ENCODE measurements at places on chromosomes 16 and 17.

DNA sequence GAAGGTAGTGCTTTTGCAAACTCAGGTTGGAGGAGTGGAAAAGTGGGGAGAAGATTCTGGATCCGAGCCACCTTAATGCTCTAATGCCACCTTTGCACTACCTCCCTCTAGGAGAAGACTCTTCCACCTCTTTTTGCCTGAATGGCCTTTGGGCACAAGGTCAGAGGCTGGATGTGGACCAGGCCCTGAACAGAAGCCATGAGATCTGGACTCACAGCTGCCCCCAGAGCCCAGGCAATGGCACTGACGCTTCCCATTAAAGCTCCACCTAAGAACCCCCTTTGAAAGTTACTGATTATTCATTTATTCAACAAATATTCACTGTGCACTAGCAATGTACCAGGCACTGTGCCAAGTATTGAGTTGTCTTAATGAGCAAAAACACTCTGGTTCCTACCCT, 3.2 kb downstream of the SHBG start:
- peaks cover 58% of the 10 kb centered on the region for H3K4me1 ChIP-seq
- no peaks in the 10 kb centered on the region for H3K36me3 ChIP-seq
- peak overlapping the region; percentile 72 for H3K27ac ChIP-seq
- H3K27me3 ChIP-seq, result peaks cover 2% of the 10 kb centered on the region

- H3K36me3 ChIP-seq, result no peaks in the 10 kb centered on the region
- H3K4me1 ChIP-seq, result peaks cover 9% of the 10 kb centered on the region
- H3K27me3 ChIP-seq, result no peaks in the 10 kb centered on the region
These were observed 20.7 kb upstream of the GSG1L start for GRCh38 chr16:28084209-28084608.

DNA sequence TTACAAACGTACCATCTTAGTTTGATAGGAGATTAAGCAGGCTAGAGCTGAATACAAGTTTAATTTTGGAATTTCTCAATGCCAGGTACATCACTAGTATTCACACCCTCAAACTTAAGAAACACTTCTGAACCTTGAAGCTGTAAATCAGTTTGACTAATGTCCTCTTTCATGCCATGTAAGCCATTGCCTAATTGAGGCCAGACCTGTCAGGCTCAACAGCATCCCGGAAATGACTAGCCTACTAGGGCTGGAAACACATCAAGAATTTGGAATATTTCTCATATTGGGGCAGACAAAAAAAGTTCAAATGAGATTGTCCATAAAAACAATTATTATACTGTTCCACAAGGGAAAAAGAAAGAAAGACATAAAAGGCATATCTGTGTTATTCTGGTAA, 1.7 kb downstream of the USP32 start:
- no peak overlapping the region for H3K27ac ChIP-seq
- peak overlapping the region; percentile 94 for H3K4me3 ChIP-seq
- no peaks in the 10 kb centered on the region for H3K27me3 ChIP-seq
- DNase-seq, result no peak
- H3K36me3 ChIP-seq, result peaks cover 2% of the 10 kb centered on the region

DNA sequence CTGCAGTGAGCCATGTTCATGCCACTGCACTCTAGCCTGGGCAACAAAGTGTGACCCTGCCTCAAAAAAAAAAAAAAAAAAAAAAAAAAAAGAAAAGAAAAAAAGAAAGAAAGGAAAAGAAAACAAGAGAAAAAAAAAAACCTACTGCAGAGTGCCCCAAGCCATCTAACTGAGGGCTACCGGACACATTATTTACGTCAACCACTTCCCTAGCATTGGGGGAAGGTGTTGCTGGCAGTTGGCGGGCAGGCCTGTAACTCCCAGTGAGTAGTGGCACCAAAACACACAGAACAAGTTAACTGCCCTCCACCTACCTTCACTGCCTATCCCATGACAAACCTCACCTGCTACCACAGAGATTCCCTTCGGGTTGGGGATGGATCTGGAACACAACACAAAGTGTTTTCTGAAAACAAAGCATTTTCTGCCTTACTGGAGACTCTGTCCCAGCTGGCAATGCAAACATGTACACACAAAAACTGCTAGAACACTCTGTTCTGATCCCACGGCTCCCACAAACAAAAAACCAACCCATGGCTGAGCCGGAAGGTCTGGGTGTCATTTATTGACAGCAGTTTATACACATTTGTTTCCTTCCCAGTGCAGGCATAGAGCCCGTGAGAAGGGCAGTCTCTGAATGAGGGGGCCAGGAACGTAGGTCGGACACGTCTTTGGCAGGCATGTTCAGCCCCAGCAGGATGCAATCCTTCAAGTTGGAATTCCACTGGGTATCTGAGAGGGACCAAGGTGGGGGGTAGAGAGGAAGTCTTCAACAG, 11.0 kb downstream of the PHB1 start:
- DNase-seq, result no peak
- no peak overlapping the region for H3K4me3 ChIP-seq
- H3K36me3 ChIP-seq, result peaks cover 43% of the 10 kb centered on the region
- peaks cover 60% of the 10 kb centered on the region for H3K4me1 ChIP-seq

DNA sequence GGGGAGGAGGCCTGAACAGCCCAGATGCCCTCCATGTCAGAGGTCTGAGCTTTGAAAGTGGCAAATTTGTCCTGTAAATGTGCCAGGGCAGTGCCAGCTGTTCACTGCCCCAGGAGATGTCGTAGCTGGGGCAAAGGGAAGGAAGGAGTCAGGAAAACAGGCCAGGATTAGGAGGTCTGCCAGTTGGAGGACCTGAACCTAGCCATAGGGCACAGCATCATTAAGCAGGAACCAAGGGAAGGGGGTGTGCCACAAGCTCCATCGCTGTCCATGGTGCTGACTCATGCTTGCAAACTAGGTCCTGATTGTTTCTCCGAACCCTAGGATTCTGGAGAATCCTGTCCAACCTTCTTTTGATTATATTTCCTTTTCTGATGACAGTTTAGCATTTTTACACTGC, 124.2 kb downstream of the TMEM132E start:
- no peak overlapping the region for H3K27ac ChIP-seq

- peaks cover 8% of the 10 kb centered on the region for H3K27me3 ChIP-seq
- no peak for DNase-seq
- H3K4me3 ChIP-seq, result no peak overlapping the region
- peaks cover 20% of the 10 kb centered on the region for H3K4me1 ChIP-seq
- no peak overlapping the region for H3K27ac ChIP-seq
These were observed 18.9 kb upstream of the C17orf58 start for GRCh38 chr17:68015081-68015723.

- H3K4me3 ChIP-seq, result no peak overlapping the region
- H3K27ac ChIP-seq, result no peak overlapping the region
- H3K36me3 ChIP-seq, result no peaks in the 10 kb centered on the region
- H3K4me1 ChIP-seq, result peaks cover 7% of the 10 kb centered on the region
- peaks cover 4% of the 10 kb centered on the region for H3K27me3 ChIP-seq
- DNase-seq, result no peak
These were observed 64.2 kb downstream of the SPECC1 start for GRCh38 chr17:20073055-20073979.

DNA sequence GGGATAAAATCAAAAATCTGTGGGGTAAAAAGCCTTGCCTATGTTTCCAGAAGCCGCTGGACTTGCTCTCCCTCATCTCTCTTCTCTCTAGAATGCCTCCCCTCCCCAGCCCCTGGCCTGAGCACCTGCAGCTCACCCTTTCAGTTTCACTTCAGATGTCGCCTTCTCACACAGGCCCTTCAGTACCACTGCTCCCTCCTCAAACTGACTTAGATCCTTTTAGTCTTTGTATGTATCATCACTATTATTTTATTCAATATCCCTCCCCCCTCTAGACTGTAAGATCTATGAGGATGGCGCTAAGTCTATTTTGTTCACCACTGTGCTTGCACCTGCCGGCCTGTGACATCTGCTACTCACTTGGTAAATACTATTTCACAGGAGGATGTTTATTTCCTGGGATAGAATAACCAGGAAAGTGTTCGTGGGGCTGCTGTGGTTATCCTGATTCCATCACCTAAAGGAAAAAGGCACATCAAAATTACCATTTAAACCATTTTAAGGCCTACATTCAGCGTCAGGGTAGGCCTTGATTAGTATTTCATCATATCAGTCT, 122.3 kb downstream of the MRTFB start:
- H3K4me1 ChIP-seq, result peaks cover 42% of the 10 kb centered on the region
- DNase-seq, result no peak
- no peaks in the 10 kb centered on the region for H3K27me3 ChIP-seq
- H3K36me3 ChIP-seq, result peaks cover 11% of the 10 kb centered on the region
- H3K27ac ChIP-seq, result peak overlapping the region; percentile 76
- H3K4me3 ChIP-seq, result no peak overlapping the region

DNA sequence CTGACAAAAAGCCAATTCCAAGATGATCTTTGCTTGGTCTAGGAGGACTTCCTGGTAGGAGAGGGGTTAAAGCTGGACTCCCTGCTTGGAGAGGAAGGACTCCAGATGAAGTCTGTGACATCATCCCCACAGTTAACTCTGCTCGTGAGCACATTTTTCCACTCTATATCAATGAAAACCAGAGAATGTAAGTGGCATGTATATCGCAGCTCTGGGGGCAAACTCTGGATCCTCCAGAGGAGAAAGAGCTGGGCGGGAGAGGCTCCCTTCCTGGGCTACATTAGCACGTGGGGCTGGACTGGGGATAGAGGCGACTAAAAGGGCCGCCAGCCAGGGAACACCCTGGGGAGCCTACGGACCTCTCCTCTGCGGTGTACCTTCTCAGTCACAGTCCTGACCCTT, 34.1 kb downstream of the HIC1 start:
- H3K4me3 ChIP-seq, result no peak overlapping the region
- DNase-seq, result no peak
- H3K4me1 ChIP-seq, result peaks cover 69% of the 10 kb centered on the region
- peak overlapping the region; percentile 15 for H3K27ac ChIP-seq
- H3K27me3 ChIP-seq, result peaks cover 3% of the 10 kb centered on the region
- peaks cover 13% of the 10 kb centered on the region for H3K36me3 ChIP-seq

- H3K4me3 ChIP-seq, result peak within 1 kb of the TSS; percentile 79
- H3K27me3 ChIP-seq, result peaks cover 75% of the 10 kb centered on the region
- no peak within 1 kb of the TSS for H3K27ac ChIP-seq
- no peaks in the 10 kb centered on the region for H3K36me3 ChIP-seq
- peaks cover 14% of the 10 kb centered on the region for H3K4me1 ChIP-seq
- DNase-seq, result peak; percentile 58
These were observed at the start of gene ATP2C2 for GRCh38 chr16:84368308-84368996. Gene ATP2C2, plus strand, starts transcription at chr16:84368538. Its CDS starts 78 bp downstream, at chr16:84368616.

DNA sequence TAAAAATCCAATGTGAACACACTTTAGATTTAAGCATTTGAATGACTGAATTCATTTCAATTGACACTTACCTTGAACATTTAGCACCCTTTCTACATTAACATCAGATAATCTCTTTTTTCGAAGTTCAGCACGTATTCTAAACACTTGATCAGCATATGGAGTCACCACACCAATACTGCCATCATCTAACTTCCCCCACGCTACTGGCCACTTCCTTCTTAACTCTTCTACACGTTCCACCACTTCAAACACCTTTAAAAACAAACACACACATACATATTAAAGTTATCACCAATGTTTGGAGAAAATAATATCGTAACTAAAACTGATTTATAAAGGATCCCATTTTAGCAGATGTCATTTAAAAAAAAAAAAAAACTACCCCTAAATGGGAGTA, 93.5 kb downstream of the CACNG1 start:
- peaks cover 56% of the 10 kb centered on the region for H3K36me3 ChIP-seq
- no peaks in the 10 kb centered on the region for H3K4me1 ChIP-seq
- H3K27me3 ChIP-seq, result no peaks in the 10 kb centered on the region
- no peak overlapping the region for H3K27ac ChIP-seq
- H3K4me3 ChIP-seq, result no peak overlapping the region

- H3K27me3 ChIP-seq, result peaks cover 6% of the 10 kb centered on the region
- no peak overlapping the region for H3K27ac ChIP-seq
- peaks cover 10% of the 10 kb centered on the region for H3K4me1 ChIP-seq
- DNase-seq, result no peak
- H3K36me3 ChIP-seq, result peaks cover 32% of the 10 kb centered on the region
- no peak overlapping the region for H3K4me3 ChIP-seq
These were observed 6.3 kb upstream of the CEP131 start for GRCh38 chr17:81228834-81229665.

- H3K27ac ChIP-seq, result no peak overlapping the region
- peak; percentile 88 for DNase-seq
- H3K4me3 ChIP-seq, result no peak overlapping the region
- peaks cover 8% of the 10 kb centered on the region for H3K27me3 ChIP-seq
These were observed 135.2 kb downstream of the SHISA9 start for GRCh38 chr16:13036600-13036999.

DNA sequence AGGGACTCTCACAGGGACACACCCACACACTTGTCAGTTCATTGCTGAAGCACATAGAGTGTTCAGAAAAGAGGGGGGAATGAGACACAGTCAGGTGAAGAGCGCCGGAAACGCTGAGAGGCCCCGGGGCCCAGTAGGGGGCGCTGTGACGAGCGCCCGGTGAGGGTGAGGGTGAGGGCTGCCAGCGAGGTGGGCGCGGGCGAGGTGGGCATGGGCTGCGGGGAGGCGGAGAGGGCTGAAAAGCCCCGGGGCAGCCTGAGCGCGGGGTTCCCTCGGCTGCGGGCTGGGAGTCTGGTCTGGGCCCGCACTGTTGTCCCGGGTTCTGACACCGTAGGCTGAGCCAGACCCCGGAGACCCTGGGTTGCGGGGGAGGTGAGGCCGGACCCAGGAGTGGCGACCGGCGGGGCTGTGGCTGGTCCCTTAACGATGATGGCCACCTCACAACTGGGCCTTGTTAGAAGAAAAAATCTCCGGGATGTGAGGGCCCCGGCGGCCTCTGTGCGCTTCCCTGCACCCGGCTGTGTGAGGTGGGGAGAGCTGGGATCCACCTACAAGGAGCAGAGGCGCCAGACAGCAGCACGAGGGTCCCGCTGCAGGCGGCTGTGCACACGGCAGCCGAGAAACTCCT, 91.4 kb downstream of the C16orf78 start:
- H3K27ac ChIP-seq, result no peak overlapping the region
- H3K27me3 ChIP-seq, result peaks cover 44% of the 10 kb centered on the region
- H3K36me3 ChIP-seq, result no peaks in the 10 kb centered on the region
- DNase-seq, result peak; percentile 63
- peak overlapping the region; percentile 79 for H3K4me3 ChIP-seq

DNA sequence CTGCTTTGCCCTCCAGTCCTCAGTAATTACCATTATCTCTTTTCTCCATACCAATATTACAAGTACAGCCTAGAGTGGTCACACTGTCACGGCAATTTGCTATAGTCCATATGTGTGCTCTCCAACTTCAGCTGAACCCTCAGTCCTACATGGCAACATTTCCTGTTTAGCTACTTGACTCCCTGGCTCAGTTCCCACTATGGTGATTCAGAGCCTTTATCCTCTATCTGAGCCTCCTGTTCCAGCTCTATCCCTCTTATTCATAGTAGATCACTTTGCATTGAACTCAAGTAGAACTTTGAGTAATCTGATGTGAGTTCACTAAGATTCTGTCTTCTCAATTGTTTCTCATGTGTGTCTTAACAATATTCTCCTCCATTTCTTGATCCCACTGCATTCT, 43.7 kb upstream of the GOSR1 start:
- no peak overlapping the region for H3K27ac ChIP-seq
- no peaks in the 10 kb centered on the region for H3K4me1 ChIP-seq
- H3K4me3 ChIP-seq, result no peak overlapping the region
- no peaks in the 10 kb centered on the region for H3K27me3 ChIP-seq

GRCh38 chr17:47855737-47856136, 4.8 kb upstream of the SP6 start:
- H3K27me3 ChIP-seq, result peaks cover 61% of the 10 kb centered on the region
- no peak overlapping the region for H3K4me3 ChIP-seq
- no peak for DNase-seq
- H3K27ac ChIP-seq, result no peak overlapping the region
- no peaks in the 10 kb centered on the region for H3K36me3 ChIP-seq

GRCh38 chr16:4402439-4403132, 13.8 kb downstream of the CORO7 start:
- DNase-seq, result peak; percentile 97
- H3K27ac ChIP-seq, result no peak overlapping the region
